ENCODE measurements at places on chromosomes 2 and 18. TPM values are rescaled to one million over a fixed set of nuclear protein-coding genes. Genes with fewer than 3 reads are reported as not detected.

Gene ZBTB7C
- 9.7 TPM for total RNA-seq

Gene ARHGAP28
- total RNA-seq, result 56.5 TPM

Gene TSGA10
- total RNA-seq, result 14.7 TPM

Gene TIMM21
- 29.6 TPM for total RNA-seq

Gene FBLN7
- total RNA-seq, result 12.6 TPM

Gene CROCC2
- total RNA-seq, result 0.18 TPM

Gene PAX3
- 0.58 TPM for total RNA-seq

Gene UPP2
- total RNA-seq, result 2.4 TPM

Gene FTCDNL1
- 1.8 TPM for total RNA-seq

Gene MLPH
- total RNA-seq, result 4.6 TPM

Gene LOXHD1
- total RNA-seq, result 2.2 TPM

Gene CNTNAP5
- 0.58 TPM for total RNA-seq

Gene DYSF
- total RNA-seq, result 51.5 TPM

Gene CREG2
- total RNA-seq, result 1.6 TPM

Gene COBLL1
- total RNA-seq, result 138 TPM

Gene CTAGE1
- not detected for total RNA-seq

Gene CCDC148
- total RNA-seq, result 10.0 TPM

Gene SLC23A3
- 6.9 TPM for total RNA-seq

Gene CD207
- not detected for total RNA-seq

Gene CTDP1
- total RNA-seq, result 21.0 TPM

Gene GTF2A1L
- 3.9 TPM for total RNA-seq

Gene IL1R2
- 2.7 TPM for total RNA-seq

Gene LYG2
- not detected for total RNA-seq

Gene AMER3
- 0.23 TPM for total RNA-seq

Gene EFHD1
- 30.4 TPM for total RNA-seq

Gene STEAP3
- total RNA-seq, result 9.1 TPM

Gene VWC2L
- total RNA-seq, result 0.35 TPM

Gene PRR30
- total RNA-seq, result not detected

Gene AFF3
- total RNA-seq, result 52.7 TPM

Gene C2orf78
- not detected for total RNA-seq

Gene SPATA3
- total RNA-seq, result not detected

Gene CACNB4
- total RNA-seq, result 15.1 TPM

Gene CBLN2
- 2.3 TPM for total RNA-seq

Gene CAPN14
- 0.12 TPM for total RNA-seq

Gene NEU2
- total RNA-seq, result not detected

Gene ZC3H6
- 12.8 TPM for total RNA-seq

Gene NOSTRIN
- 25.3 TPM for total RNA-seq
